ENCODE measurements at places on chromosomes 13 and 19.

DNA sequence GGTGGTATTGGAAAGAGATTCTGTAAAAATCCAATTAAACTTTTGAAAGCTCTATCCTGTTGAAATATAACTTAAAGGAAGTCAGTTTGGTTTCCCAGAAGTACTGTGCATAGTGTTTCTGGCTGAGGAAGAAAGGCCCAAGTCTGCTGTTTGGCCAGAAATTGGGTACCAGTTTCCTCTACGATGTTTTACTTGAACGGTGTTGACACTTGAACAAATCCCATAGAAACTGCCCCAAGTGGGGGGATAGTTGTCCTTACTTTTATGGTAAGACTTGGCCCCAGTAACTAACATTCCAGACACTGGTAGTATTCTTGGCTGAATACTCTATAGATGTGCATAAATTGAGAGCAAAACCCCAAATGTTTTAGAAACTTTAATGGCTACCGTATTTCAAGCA lies 14.2 kb downstream of the KLF5 start:
- no peaks in the 10 kb centered on the region for H3K36me3 ChIP-seq
- H3K4me1 ChIP-seq, result no peaks in the 10 kb centered on the region
- no peak for DNase-seq
- no peak overlapping the region for H3K27ac ChIP-seq

DNA sequence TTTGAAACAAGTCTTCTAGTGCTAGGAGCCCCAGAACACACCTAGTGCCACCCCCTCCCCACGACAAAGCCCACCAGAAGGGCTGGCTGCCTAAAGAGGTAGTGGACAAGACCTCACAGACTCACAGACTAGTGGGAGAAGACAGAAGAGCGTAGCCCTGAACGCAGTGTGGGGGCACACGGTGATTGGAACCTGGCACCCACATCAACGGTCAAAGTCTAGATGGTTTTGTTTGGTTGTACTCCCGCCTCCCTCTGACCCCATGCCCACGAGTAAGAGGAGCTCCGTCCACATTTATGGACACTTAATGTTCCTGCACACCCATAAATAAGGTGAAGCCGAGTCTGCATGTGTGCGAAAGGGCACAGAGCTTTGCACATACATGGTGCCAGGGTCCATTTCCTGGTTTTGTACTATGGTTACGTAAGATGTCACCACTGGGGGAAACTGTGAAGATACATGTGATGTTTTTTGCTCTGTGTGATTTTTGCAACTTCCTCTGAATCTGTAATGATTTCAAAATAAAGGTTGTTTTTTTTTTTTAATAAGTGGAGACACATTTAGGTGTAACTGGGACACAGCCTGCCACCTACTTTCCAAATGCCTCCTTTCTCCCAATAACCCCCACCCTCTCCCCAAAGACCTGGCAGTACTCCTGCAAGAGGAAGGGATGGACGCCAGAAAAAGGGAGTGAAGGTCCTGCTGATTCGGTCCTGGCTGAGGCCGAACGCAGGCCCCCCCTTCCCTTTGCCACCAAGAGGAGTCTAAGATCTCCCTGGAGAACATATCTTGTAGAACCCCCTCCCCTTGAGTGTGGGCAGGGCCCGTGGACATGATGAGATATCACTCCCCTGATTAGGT lies 72.8 kb downstream of the GNG7 start:
- H3K27me3 ChIP-seq, result no peaks in the 10 kb centered on the region
- peaks cover 13% of the 10 kb centered on the region for H3K4me1 ChIP-seq
- H3K27ac ChIP-seq, result peak overlapping the region; percentile 89
- no peaks in the 10 kb centered on the region for H3K36me3 ChIP-seq
- DNase-seq, result no peak
- H3K4me3 ChIP-seq, result peak overlapping the region; percentile 71

GRCh38 chr13:43991773-43992201 lies 112.1 kb downstream of the LACC1 start:
- DNase-seq, result no peak
- H3K4me3 ChIP-seq, result no peak overlapping the region
- H3K27me3 ChIP-seq, result peaks cover 11% of the 10 kb centered on the region
- H3K36me3 ChIP-seq, result no peaks in the 10 kb centered on the region
- no peak overlapping the region for H3K27ac ChIP-seq

DNA sequence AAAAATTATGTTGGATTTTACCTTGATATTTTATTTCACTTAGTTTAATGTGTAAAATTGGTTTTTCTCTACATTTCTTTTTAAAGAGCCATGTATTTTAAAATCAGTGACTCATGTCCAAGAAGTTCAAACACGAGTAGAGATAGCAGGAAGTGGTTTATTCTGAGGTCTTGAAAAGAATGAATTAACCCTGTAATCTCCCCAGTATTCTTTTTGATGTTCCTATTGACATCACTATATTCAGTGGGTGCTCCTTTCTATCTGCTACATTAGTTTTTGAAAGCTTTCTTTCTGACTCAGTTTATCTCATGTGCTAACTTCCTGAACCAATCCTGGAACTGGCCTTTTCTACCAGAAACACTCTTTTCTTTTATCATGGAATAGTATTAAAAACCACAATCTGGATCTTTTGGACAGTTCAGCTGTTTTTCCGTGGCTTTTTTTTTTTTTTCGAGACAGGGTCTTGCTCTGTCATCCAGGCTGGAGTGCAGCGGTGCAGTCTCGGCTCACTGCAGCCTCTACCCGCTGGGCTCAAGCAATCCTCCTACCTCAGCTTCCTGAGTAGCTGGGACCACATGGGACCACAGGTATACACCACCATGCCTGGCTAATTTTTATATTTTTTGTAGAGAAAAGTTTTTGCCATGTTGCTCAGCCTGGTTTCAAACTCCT lies 114.9 kb downstream of the PCCA start:
- peaks cover 22% of the 10 kb centered on the region for H3K4me1 ChIP-seq
- DNase-seq, result no peak
- peaks cover 1% of the 10 kb centered on the region for H3K36me3 ChIP-seq
- no peak overlapping the region for H3K27ac ChIP-seq
- H3K27me3 ChIP-seq, result no peaks in the 10 kb centered on the region

GRCh38 chr19:39865953-39866352 lies 19.8 kb upstream of the FBL start:
- H3K27ac ChIP-seq, result no peak overlapping the region
- peaks cover 19% of the 10 kb centered on the region for H3K36me3 ChIP-seq
- no peak for DNase-seq
- no peaks in the 10 kb centered on the region for H3K27me3 ChIP-seq
- H3K4me1 ChIP-seq, result no peaks in the 10 kb centered on the region

DNA sequence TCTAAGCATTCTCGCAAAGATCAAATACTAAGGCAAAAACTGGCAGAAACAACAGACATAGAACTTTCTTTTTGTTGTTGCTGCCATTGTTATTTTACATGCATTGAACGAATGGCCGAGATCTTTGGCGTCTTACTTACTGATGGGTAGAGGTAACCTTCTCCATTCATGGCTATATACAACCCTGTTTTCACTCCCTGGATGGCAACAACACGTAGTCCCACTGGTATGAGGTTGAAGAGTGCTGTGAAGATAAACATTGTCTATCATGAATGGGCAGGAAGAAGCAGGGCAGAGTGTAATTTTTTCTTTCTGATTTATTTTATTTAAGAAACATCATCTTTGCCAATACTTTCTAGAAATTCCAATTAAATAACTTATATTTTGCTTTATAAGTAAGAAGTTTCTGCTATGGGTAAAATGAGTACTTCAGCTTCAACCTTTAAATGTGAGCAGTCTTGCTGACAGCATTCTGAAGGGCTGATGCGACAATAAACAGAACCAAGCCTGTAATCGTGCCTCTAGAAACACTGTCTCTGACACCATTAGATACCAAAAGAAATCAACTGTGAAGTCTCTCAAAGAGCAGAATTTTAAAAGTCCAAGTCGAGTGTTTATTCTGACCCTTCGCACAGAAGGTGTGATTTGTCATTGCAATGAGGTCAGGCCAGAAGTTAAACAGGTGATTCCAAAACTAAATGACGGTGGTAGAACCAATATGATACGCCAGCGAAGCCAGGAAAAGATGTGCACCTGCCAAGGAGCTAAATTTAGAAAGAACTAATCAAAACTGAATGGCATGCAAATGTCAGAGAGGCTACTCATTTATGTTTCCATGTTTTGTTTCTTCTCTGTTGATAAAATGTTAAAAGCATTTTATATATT lies 416.4 kb downstream of the ITGBL1 start:
- H3K36me3 ChIP-seq, result no peaks in the 10 kb centered on the region
- H3K27ac ChIP-seq, result no peak overlapping the region
- H3K27me3 ChIP-seq, result no peaks in the 10 kb centered on the region
- no peaks in the 10 kb centered on the region for H3K4me1 ChIP-seq
- DNase-seq, result no peak
- H3K4me3 ChIP-seq, result no peak overlapping the region

GRCh38 chr19:10284960-10285278 lies 1.8 kb upstream of the ICAM4 start:
- peaks cover 10% of the 10 kb centered on the region for H3K36me3 ChIP-seq
- no peak for DNase-seq
- H3K27me3 ChIP-seq, result peaks cover 9% of the 10 kb centered on the region

GRCh38 chr13:64697226-64697625 lies 2532.9 kb downstream of the PCDH9 start:
- peaks cover 2% of the 10 kb centered on the region for H3K36me3 ChIP-seq
- no peaks in the 10 kb centered on the region for H3K27me3 ChIP-seq
- DNase-seq, result no peak
- H3K27ac ChIP-seq, result no peak overlapping the region
- H3K4me3 ChIP-seq, result no peak overlapping the region

- peaks cover 11% of the 10 kb centered on the region for H3K36me3 ChIP-seq
- DNase-seq, result no peak
- peak overlapping the region; percentile 98 for H3K27ac ChIP-seq
- H3K27me3 ChIP-seq, result peaks cover 2% of the 10 kb centered on the region
Observed at GRCh38 chr13:114131583-114132418, 622 bp downstream of the RASA3 start.

DNA sequence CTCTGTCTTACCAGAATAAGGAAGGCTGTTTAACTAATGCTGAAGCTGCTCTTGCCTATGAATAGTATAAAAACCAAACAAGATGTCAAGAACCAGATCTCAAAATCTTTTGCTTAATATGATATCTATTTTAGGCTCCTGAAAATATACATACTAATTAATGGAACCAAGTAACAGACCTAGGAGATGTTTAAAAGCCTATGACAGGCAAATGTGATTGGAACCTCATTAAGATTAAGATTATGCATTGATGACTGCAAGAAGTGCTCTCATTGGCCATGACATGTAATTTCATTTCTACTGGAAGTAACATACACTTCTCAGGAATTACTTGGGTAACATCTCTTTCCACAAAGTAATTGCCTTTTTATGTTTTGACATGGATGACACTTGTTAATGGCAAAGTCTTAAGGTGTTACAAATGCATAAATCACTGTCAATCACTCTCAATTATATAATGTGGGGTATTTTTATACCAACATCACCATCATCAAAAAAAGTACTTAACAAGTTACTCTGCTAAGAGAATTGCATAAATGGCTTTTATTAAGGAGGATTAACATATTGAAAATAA lies 326.9 kb upstream of the MIR17HG start:
- no peaks in the 10 kb centered on the region for H3K36me3 ChIP-seq
- no peak overlapping the region for H3K4me3 ChIP-seq
- H3K4me1 ChIP-seq, result no peaks in the 10 kb centered on the region
- H3K27me3 ChIP-seq, result no peaks in the 10 kb centered on the region

GRCh38 chr19:15287496-15287895 lies 44.8 kb downstream of the BRD4 start:
- peak overlapping the region; percentile 79 for H3K27ac ChIP-seq
- no peak for DNase-seq
- peak overlapping the region; percentile 58 for H3K4me3 ChIP-seq
- H3K4me1 ChIP-seq, result peaks cover 99% of the 10 kb centered on the region
- no peaks in the 10 kb centered on the region for H3K36me3 ChIP-seq
- no peaks in the 10 kb centered on the region for H3K27me3 ChIP-seq

DNA sequence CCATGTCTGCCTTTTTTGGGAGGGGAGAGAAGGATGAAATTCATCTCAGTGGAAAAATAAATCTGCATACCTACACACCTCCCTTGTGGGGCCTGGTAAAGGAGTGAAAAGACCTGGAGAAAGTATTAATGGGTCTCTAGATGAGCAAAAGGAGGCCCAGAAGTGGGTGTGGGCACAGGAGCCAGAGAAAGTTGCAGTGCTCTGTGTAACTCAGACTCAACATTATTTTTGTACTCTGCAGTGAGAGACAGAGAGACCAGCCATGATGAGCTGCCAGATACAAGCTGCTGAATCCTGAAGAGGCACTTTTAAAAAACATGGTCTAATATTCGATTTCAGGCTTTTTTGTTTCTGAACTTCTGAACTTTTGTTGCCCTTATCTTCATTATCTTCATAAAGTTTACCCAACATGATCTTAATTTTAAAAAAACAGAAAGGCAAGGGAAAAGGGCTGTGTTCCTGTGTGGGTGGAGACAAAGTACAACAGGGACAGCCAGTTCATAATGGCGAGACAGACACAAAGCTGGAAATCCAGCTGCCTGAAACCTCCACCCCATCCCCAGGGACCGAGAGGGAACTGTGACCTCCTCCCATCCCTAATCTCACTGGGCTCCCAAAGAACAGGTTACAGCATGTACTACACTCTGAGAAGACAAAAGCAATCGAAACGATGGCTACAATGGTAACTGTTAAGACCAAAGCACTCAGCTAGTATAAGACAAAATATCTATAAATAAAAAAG lies 77.2 kb downstream of the KLF12 start:
- DNase-seq, result no peak
- H3K4me3 ChIP-seq, result no peak overlapping the region
- peaks cover 83% of the 10 kb centered on the region for H3K4me1 ChIP-seq
- peak overlapping the region; percentile 66 for H3K27ac ChIP-seq
- H3K36me3 ChIP-seq, result peaks cover 13% of the 10 kb centered on the region
- no peaks in the 10 kb centered on the region for H3K27me3 ChIP-seq

- H3K27me3 ChIP-seq, result no peaks in the 10 kb centered on the region
- peaks cover 4% of the 10 kb centered on the region for H3K36me3 ChIP-seq
- no peak for DNase-seq
- no peak overlapping the region for H3K27ac ChIP-seq
- no peaks in the 10 kb centered on the region for H3K4me1 ChIP-seq
Observed at GRCh38 chr13:64675255-64675892, 2554.8 kb downstream of the PCDH9 start.

DNA sequence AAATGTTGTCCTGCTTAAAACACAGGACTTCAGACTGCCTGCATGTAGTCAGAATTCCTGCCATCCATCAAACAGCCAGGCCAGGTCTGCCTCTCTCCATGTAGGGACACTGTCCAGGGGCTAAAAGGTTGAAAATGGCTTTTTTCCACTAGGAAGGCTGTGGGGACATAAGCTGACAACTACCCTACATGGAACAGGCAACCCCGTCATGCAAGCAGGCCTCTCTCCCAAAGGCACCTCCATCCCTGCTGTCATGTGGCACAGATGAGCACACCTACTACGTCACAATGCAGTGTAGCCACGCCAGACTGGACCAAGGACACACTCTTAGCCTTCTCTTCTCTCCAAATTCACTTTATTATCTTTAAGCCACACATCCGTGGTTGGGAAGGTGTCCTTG lies 40.8 kb downstream of the LATS2 start:
- no peak overlapping the region for H3K4me3 ChIP-seq
- H3K27ac ChIP-seq, result no peak overlapping the region
- H3K27me3 ChIP-seq, result no peaks in the 10 kb centered on the region
- H3K4me1 ChIP-seq, result peaks cover 14% of the 10 kb centered on the region
- H3K36me3 ChIP-seq, result no peaks in the 10 kb centered on the region
- no peak for DNase-seq

- peak overlapping the region; percentile 96 for H3K27ac ChIP-seq
- H3K27me3 ChIP-seq, result no peaks in the 10 kb centered on the region
- peaks cover 40% of the 10 kb centered on the region for H3K4me1 ChIP-seq
- peak; percentile 34 for DNase-seq
Observed at GRCh38 chr19:55116232-55116858, 1.1 kb downstream of the PPP1R12C start.

Measured in naive thymus-derived CD8-positive, alpha-beta T cell (primary cell).